PC-3 (cell line): ENCODE measurements at places on chromosomes 2 and 18. TPM values are rescaled to one million over a fixed set of nuclear protein-coding genes. Genes with fewer than 3 reads are reported as not detected.

Gene SP140
- 1.7 TPM in 1 of 2 replicates, not detected in the other for total RNA-seq

Gene MAP2
- 1.7 and 2.1 TPM in 2 replicates for total RNA-seq

Gene CDK5R2
- total RNA-seq = 0.11 and 0.35 TPM in 2 replicates

Gene MRO
- 0.55 TPM in 1 of 2 replicates, not detected in the other for total RNA-seq

Gene C2orf74
- total RNA-seq = 12.2 and 16.8 TPM in 2 replicates

Gene ANKRD29
- total RNA-seq = 31.0 and 31.4 TPM in 2 replicates

Gene ZNF396
- 0.40 and 0.95 TPM in 2 replicates for total RNA-seq

Gene POTEJ
- not detected in 2 replicates for total RNA-seq

Gene HYCC2
- 3.6 and 5.5 TPM in 2 replicates for total RNA-seq

Gene HOXD13
- total RNA-seq = 0.36 and 0.46 TPM in 2 replicates

Gene GAL3ST2
- total RNA-seq = not detected in 2 replicates

Gene TANC1
- total RNA-seq = 17.6 and 18.7 TPM in 2 replicates

Gene IL18R1
- total RNA-seq = 1.2 and 3.6 TPM in 2 replicates

Gene AAMP
- total RNA-seq = 272 and 312 TPM in 2 replicates

- DNase-seq = peak; percentile 40
These were observed 199.7 kb downstream of the MYO3B start for GRCh38 chr2:170377500-170378207.

DNA sequence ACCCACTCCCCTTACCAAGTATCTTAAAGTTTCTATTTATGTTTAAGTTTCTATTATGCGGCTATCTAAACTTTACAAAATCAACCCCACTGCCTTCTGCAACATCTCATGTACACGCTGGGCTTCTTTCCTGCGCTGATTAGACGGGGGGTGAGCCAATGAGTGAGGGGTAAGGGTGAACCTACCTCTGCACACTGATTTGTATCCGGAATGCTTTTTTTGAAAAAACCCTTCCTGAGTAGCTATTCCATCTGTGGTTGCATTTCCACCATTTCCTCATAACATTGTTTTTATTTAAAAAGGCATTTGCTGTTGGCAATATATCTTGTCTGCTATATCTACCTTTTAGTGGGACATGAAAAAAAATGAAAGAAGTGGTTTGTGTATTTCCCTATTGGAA, 6.3 kb downstream of the ALPG start:
- no peak for DNase-seq

GRCh38 chr2:240529344-240529999, 28.3 kb downstream of the ANKMY1 start:
- no peak for DNase-seq

- DNase-seq = no peak
These were observed 54.8 kb upstream of the LPIN2 start for GRCh38 chr18:3067722-3068121.

GRCh38 chr2:20333738-20334137, 16.9 kb downstream of the PUM2 start:
- DNase-seq = no peak

GRCh38 chr2:101474731-101475384, at the start of gene RFX8:
Gene RFX8 (minus strand): TSS chr2:101475112. CDS start chr2:101466848, 8,264 bp downstream.
- DNase-seq = peak; percentile 53

DNA sequence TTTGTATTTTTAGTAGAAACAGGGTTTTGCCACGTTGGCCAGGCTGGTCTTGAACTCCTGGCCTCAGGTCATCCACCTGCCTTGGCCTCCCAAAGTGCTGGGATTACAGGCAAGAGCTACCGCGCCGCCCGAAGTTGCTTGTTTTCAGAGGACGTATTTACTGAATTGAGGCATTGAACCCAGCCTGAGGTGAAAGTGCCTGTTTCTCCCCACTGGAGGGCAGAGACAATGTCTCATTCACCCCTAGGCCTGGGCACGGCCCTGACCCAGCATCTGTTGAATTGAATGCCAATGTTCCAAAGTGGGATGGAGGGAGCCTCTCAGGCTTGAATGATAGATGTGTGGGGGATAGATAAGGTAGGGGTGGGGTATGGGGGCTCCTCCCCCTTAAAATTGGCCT, 4.5 kb upstream of the TMBIM1 start:
- DNase-seq = no peak

DNA sequence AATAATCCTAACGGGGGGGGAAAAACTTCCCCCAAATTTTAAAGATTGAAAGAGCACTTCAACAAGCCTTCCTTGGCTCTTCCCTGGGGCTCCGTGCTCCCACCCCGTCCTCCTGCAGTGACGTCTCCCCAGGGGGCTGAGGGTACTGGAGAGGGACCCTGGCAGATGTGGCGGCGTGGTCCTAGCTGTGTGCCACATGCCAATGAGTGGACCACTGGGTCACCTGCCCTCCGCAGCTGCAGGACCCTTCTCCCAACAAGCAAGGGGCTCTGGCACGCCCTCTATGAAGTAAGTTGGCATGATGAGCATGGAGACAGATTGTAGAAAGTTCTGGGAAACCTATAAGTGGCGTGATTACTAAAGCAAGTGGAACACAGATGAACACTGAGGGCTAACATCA, 46.7 kb downstream of the PXDN start:
- DNase-seq = no peak

- DNase-seq = no peak
These were observed 166.5 kb downstream of the SEPTIN10 start for GRCh38 chr2:109447251-109447661.

- no peak for DNase-seq
These were observed 87.7 kb downstream of the SH3YL1 start for GRCh38 chr2:175880-176820.

DNA sequence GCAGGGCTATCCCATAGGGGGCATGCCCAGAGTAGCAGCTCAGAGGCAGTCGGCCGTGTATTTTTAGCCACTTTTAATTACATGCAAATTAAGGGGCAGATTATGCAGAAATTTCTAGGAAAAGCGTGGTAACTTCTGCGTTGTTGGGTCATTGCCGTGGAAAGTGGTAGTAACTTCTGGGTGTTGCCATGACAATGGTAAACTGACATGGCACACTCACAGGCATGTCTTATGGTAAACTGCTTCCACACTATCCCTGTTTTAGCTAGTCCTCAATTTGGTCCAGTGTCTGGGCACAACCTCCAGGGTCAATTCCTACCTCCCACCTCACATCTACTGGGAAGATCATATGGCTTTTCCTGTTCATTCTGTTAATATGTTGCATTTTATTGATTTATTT, 428.9 kb upstream of the FANCL start:
- no peak for DNase-seq

GRCh38 chr2:211157856-211158463, 601.6 kb downstream of the CPS1 start:
- peak; percentile 93 for DNase-seq

DNA sequence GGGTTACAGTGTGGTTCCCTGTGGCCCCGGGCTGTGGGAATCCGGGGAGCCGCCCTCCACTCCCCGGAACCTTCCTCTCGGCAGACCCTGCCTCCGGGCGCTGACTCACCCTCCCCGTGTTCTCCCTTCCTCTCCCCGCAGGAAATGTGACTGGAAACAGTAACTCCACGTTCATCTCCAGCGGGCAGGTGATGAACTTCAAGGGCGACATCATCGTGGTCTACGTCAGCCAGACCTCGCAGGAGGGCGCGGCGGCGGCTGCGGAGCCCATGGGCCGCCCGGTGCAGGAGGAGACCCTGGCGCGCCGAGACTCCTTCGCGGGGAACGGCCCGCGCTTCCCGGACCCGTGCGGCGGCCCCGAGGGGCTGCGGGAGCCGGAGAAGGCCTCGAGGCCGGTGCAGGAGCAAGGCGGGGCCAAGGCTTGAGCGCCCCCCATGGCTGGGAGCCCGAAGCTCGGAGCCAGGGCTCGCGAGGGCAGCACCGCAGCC, 59.5 kb downstream of the TNFRSF11A start:
- peak; percentile 94 for DNase-seq

DNA sequence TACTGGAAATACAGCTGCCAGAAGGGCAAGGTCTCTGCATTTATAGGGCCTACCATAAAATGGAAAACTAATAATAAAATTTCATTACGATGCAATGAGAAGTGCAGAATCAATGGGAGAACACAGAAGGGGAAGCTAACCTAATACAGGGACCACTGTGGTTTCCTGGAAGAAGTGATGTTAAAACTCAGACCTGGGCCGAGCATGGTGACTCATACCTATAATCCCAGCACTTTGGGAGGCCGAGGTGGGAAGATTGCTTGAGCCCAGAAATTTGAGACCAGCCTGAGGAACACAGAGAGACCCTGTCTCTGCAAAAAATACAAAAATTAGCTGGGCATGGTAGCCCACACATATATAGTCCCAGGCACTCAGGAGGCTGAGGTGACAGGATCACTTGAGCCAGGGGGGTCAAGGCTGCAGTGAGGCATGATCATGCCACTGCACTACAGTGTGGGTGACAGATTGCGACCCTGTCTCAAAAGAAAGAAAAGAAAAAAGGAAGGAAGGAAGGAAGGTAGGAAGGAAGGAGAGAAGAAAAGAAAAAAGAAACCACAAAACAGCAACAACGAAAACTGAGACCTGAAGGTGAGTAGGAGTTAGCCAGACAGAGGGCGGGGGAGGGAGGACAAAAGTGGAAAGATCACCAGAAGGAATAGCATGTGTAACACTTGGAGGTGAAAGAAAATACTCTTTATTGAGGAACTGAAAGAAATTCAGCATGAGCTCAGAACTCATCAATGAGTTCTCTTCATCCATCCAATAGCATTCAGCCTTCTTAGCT, 58.3 kb upstream of the DTNA start:
- peak; percentile 12 for DNase-seq

GRCh38 chr2:234615643-234616356, 118.9 kb upstream of the ARL4C start:
- DNase-seq = peak; percentile 7

DNA sequence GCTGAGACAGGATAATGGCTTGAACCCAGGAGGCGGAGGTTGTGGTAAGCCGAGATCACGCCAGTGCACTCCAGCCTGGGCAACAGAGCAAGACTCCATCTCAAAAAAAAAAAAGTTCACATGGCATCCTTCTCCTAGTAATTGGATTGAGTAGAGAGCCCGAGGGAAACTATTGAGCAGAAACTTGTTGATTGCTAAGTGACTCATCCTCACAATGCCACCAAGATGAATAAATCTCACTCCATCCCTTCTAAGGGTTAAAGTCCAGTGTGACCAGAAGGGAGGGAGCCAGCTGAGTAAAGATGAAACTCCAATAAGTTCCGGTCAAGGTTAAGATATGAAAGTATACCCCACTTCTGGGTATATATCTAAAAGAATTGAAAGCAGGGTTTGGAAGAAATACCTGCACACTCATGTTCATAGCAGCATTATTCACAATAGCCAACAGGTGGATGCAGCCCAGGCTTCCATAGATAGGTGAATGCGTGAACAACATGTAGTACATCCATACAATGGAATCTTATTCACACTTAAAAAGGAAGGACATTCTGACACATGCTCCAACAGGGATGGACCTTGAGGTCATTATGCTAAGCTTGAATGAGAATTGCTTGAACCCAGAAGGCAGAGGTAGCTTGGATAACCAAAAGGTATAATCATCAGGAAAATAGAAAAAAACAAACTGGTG, 13.0 kb upstream of the FHL2 start:
- DNase-seq = peak; percentile 55

DNA sequence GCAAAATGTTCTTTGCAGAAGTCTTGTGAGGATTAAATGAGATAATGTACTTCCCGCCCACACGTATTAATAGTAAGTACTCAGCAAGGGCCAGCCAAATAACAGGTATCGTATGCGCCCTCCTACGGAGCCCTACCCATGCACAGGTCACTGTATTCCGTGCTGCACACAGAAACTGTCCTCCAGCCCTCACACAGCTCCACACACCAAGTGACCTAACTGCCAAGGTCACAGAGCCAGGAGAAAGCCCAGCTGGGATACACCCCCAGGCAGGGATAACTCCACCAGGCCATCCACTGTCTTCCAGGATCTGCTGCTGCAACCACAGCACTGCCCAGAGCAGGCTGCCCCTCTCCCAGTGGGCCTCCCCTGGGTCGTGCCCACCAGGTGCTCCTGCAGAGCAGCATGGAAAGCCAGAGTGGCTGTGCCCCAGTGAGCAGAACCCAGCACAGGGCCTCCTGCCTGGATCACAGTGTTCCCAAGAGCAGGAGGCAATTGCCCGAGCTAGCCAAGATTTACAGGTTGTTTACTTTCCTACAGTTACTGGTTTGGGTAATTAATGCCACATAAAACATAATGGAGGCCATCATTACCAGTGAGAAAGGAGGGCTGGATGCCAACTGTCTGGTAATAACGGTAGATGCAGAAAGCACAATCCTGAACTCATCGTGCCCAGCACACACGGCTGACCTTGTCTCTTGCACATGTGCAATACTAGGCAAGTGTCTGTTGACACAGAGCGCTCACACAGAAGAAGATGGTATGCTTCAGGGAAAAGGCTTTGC, 24.4 kb downstream of the TFCP2L1 start:
- no peak for DNase-seq

- DNase-seq = no peak
These were observed 214.0 kb upstream of the TRIB2 start for GRCh38 chr2:12502759-12503158.

GRCh38 chr18:61606759-61607158, 273.5 kb downstream of the CDH20 start:
- DNase-seq = peak; percentile 82

GRCh38 chr2:61253136-61253535, 91.1 kb downstream of the C2orf74 start:
- peak; percentile 50 for DNase-seq

- DNase-seq = no peak
These were observed 159.4 kb downstream of the RBM43 start for GRCh38 chr2:151102226-151102625.

- DNase-seq = no peak
These were observed 82.5 kb downstream of the GBX2 start for GRCh38 chr2:236085647-236086046.

- no peak for DNase-seq
These were observed 789.4 kb upstream of the PIK3C3 start for GRCh38 chr18:41165625-41166024.

GRCh38 chr2:127769587-127769986, 41.4 kb downstream of the WDR33 start:
- DNase-seq = no peak

DNA sequence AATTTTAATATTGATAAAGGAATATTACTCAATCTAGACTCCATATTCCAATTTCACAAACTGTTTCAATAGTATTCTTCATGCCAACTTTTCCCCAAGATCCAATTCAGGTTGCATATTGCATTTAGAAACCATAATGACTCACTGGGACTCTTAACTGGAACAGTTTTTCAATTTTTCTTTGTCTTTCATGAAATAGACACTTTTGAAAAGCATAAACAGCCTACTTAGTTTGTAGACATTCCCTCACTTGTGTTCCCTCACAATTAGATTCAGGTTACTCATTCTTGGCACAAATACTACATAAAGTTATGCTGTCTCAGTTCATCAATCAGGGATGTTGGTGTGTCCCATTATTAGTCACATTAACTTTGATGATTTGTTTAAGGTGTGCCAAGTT, 1768.4 kb upstream of the PIK3C3 start:
- no peak for DNase-seq

GRCh38 chr2:230134496-230135129, 65.9 kb upstream of the SLC16A14 start:
- peak; percentile 73 for DNase-seq

DNA sequence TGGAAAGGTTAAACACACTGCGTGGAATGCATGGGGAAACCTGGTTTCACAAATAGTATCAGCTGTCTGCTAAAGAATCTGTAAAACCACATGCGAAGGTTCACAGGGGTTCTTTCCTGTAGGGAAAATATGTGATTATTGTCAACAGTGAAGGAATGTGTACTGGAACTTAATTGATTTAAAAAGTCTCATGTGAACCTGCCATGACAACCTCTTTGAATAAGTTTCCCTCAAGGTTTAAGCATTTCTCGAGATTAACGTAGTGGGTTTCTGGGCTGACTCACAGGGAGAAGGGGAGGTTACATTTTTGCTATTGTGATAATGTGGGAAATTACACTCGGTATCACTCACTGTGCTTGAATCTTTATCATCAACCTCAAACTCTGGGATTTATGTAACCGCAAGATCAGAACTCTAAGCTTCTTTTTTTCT, 28.2 kb upstream of the IL1R1 start:
- DNase-seq = no peak
